Central memory CD8-positive, alpha-beta T cell (primary cell): ENCODE measurements at places on chromosomes 5 and 9.

DNA sequence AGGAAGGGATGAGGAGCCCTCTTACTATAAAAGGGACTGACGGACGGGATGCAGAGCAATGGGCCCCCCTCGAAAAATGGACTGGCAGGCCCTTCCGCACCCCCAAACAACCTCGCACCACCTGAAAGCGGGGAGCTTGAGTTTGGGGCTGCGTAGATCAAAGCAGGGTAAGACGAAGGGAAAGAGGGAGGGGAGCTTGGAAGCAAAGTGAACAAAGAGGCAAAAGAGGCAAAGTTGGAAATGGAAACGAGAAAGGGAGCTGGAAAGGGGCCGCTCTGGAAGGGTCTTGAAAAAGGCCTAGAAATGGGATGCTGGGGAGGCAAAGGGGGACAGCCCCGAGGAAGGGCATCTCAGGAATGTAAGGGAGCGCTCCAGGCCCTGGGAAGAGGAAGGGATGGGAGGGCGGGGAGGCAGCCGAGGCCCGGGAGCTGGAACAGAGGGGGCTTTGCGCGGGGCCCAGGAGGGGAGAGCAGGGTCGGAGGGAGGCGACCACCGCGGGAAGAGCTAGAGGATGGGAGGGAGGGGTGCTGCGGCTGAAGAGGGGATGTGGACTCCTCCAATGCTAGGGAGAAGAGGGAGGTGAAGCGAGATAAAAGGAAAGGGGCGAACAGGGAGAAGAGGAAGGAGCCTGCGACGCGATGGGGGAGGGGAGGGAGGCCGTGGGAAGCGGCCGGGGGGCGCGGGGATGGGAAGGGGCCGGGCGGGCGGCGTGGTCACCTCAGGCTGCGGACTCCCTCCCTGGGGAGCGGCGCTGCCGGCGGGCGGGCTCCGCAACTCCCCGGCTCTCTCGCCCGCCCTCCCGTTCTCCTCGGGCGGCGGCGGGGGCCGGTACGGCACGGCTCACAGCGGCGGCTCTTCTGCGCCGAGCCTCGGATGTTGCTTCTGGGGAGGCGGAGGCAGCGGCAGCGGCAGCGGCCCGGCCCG is 577 bp downstream of the RNF145 start:
- H3K36me3 ChIP-seq = peaks cover 17% of the 10 kb centered on the region
- DNase-seq = no peak
- H3K4me1 ChIP-seq = peaks cover 52% of the 10 kb centered on the region

GRCh38 chr9:71647094-71647591 is 121.2 kb downstream of the CEMIP2 start:
- peak overlapping the region; percentile 75 for H3K4me3 ChIP-seq
- H3K27ac ChIP-seq = no peak overlapping the region
- DNase-seq = no peak
- H3K4me1 ChIP-seq = peaks cover 41% of the 10 kb centered on the region

GRCh38 chr9:17318821-17319320 is 184.0 kb downstream of the CNTLN start:
- no peak for DNase-seq
- no peaks in the 10 kb centered on the region for H3K27me3 ChIP-seq
- H3K36me3 ChIP-seq = no peaks in the 10 kb centered on the region
- H3K4me1 ChIP-seq = no peaks in the 10 kb centered on the region

DNA sequence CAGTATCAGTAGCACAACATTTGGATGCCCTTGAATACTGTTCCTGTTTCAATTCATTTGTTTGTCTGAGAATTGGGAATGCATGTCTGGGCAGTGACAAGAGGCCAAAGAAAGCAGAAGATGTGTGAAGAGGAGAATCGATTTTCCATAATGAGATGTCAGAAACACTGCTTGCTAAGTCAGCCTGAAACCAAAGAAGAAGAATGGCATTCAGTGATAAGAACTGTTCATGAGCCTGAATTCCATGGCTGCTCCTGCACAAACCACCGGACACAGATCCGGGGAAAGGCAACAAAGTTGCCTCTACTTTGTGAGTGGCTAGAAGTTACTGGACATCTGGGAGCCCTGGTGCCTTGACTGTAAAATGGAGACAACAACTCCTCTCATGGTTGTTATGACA is 207.2 kb upstream of the RASEF start:
- no peak for DNase-seq
- H3K27ac ChIP-seq = no peak overlapping the region
- no peaks in the 10 kb centered on the region for H3K4me1 ChIP-seq
- no peak overlapping the region for H3K4me3 ChIP-seq
- no peaks in the 10 kb centered on the region for H3K36me3 ChIP-seq

DNA sequence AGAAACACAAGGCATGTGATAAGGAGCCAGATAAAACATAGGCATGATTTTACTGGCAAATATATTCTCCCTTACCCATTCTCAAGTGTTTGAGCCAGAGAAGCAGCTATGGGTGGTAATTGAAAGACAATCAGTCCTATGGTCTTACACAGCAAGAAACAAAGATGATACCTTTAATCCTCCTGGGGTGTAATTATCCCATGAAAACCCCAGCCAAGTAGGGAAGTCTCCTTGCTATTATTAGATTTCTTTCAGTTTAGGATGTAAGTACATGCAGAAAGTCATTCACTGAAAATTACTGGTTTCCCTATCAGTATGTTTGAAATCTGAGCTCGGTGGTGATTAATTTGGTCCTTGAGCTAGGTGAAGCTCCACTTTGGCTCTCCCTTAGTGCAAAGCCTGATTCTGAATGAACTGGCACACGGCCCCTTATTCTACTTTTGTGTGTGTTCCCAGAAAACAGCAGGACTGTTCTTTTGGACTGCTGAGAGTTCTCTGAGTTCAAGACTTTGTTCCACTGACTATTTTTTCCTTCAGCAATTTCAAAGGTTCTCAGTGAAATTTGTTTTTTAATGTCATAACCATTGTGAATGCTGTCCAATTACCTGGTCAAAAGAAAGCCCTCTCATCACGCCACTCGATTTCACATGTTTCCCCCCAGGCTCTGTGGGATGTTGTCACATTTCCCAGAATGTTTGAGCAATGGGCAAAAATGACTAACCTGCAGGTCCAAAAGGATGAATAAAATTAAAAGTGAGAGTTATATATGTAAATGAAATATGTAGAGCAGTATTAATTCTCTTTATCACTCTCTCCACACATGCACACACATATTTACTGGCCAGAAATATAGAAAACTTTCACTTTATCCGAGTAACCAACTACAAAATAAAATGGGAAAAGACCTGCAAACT is 343.0 kb downstream of the RAB3C start:
- peaks cover 19% of the 10 kb centered on the region for H3K27me3 ChIP-seq
- H3K4me3 ChIP-seq = no peak overlapping the region
- H3K36me3 ChIP-seq = no peaks in the 10 kb centered on the region
- DNase-seq = no peak
- H3K4me1 ChIP-seq = peaks cover 8% of the 10 kb centered on the region

- peaks cover 67% of the 10 kb centered on the region for H3K36me3 ChIP-seq
- peaks cover 28% of the 10 kb centered on the region for H3K4me1 ChIP-seq
- H3K27ac ChIP-seq = peak overlapping the region; percentile 82
- no peak overlapping the region for H3K4me3 ChIP-seq
Measured at GRCh38 chr9:89376741-89377351, 58.5 kb downstream of the SECISBP2 start.

GRCh38 chr9:19511694-19512093 is 102.9 kb downstream of the ACER2 start:
- H3K27me3 ChIP-seq = peaks cover 40% of the 10 kb centered on the region
- H3K4me1 ChIP-seq = no peaks in the 10 kb centered on the region
- no peak overlapping the region for H3K4me3 ChIP-seq
- no peaks in the 10 kb centered on the region for H3K36me3 ChIP-seq
- no peak for DNase-seq

DNA sequence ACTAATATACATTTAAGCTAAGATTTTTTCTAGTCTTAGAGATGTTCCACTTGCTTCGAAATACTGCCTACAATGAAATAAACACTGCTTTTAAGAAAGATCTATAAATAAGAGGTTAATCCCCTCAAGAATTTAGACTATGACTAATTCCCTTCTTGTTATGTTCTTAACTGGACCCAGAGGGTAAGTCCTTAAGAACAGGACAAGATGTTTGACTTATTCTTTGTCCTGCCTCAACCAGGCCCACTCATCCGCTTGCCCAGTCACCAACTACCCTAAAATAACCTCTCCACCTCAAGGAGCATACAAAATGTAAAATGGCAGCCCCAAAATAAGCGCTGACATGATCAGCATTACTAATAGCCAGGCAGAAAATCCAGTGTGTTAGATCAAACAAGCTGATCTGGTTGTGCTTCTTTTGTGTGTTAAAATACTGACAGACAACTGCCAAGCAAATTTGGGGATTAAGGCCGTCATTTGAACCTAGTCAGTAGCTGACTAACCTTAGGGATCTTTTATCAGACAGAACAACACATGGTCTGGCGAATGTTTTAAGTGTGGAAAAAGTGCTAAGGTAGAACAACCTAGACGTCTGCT is 93.7 kb upstream of the SMC5 start:
- no peak overlapping the region for H3K27ac ChIP-seq
- H3K27me3 ChIP-seq = peaks cover 11% of the 10 kb centered on the region
- no peak overlapping the region for H3K4me3 ChIP-seq
- H3K4me1 ChIP-seq = no peaks in the 10 kb centered on the region
- no peak for DNase-seq

DNA sequence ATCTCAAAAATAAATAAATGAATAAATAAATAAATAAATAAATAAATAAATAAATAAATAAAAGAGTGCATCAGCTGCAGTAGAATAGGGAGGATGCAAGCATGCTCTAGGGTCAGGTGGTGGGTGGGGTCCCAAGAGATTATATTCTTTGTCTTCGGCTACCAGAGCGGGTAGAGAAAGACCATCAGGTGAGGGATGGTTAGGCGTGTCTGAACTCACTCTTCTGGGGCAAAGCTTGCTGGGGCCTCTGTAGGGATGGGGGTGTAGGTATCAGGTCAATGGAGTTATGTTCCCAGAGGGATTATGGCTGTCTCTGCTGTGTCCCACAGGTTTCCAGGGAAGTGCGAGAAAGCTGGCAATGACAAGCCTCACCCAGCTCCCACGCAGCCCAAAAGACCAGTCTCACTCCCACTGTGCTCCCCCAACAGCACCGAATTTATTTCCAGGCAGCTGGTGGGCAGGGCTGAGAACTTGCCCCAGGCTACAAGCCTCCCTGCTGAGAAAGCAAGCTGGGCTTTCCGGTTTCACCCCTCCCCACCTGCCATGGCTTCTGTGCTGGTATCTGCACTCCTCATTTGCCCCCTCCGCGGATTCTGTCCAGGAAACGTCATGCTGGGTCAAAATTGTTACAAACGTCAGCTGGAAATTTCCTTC is 180.8 kb downstream of the LURAP1L start:
- no peaks in the 10 kb centered on the region for H3K27me3 ChIP-seq
- H3K4me3 ChIP-seq = no peak overlapping the region
- DNase-seq = no peak
- H3K4me1 ChIP-seq = no peaks in the 10 kb centered on the region
- H3K36me3 ChIP-seq = no peaks in the 10 kb centered on the region

GRCh38 chr5:143234162-143234842 is 169.2 kb downstream of the NR3C1 start:
- peaks cover 21% of the 10 kb centered on the region for H3K4me1 ChIP-seq
- H3K36me3 ChIP-seq = peaks cover 8% of the 10 kb centered on the region
- H3K27ac ChIP-seq = no peak overlapping the region
- no peaks in the 10 kb centered on the region for H3K27me3 ChIP-seq
- H3K4me3 ChIP-seq = no peak overlapping the region
